ENCODE measurements at places on chromosomes 6 and 20. TPM values are rescaled to one million over a fixed set of nuclear protein-coding genes. Genes with fewer than 3 reads are reported as not detected.

GRCh38 chr20:57769756-57770155, 59.9 kb upstream of the PMEPA1 start:
- no peak for DNase-seq
- no peaks in the 10 kb centered on the region for H3K4me1 ChIP-seq
- no peaks in the 10 kb centered on the region for H3K27me3 ChIP-seq
- no peak overlapping the region for H3K27ac ChIP-seq
- no peak overlapping the region for H3K4me3 ChIP-seq

- no peak overlapping the region for H3K4me3 ChIP-seq
- no peaks in the 10 kb centered on the region for H3K36me3 ChIP-seq
- H3K27ac ChIP-seq: no peak overlapping the region
Measured at GRCh38 chr6:436308-437036, 44.9 kb downstream of the IRF4 start.

GRCh38 chr6:108763931-108764579, 84.2 kb upstream of the ARMC2 start:
- no peak for DNase-seq
- no peaks in the 10 kb centered on the region for H3K4me1 ChIP-seq
- no peaks in the 10 kb centered on the region for H3K27me3 ChIP-seq

GRCh38 chr6:42166444-42167141, 6.6 kb upstream of the GUCA1A start:
- no peak overlapping the region for H3K4me3 ChIP-seq
- H3K4me1 ChIP-seq: no peaks in the 10 kb centered on the region

GRCh38 chr20:10784554-10785183, 110.9 kb upstream of the JAG1 start:
- H3K36me3 ChIP-seq: no peaks in the 10 kb centered on the region
- no peak overlapping the region for H3K27ac ChIP-seq
- H3K4me3 ChIP-seq: no peak overlapping the region
- no peaks in the 10 kb centered on the region for H3K4me1 ChIP-seq
- DNase-seq: no peak

- no peaks in the 10 kb centered on the region for H3K36me3 ChIP-seq
- no peaks in the 10 kb centered on the region for H3K27me3 ChIP-seq
- H3K4me1 ChIP-seq: no peaks in the 10 kb centered on the region
- H3K4me3 ChIP-seq: no peak overlapping the region
- H3K27ac ChIP-seq: no peak overlapping the region
Measured at GRCh38 chr20:41307021-41307420, 10.5 kb downstream of the ZHX3 start.

DNA sequence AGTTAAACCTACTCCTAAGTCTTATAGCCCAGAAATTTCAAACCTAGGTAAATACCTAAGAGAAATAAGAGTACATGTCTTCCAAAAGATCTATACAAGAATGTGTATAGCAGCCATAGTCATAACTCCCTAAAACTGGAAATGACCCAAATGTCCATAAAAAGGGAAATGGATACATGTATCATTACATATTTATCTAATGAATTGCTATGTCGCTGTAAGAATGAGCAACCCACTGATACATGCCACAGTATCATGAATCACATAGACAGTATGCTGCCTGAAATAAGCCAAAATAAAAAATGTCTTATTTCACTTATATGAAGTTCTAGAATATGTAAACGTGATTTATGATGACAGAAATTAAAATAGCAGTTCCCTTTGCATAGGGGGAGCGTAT, 679.5 kb downstream of the MAFB start:
- no peak for DNase-seq
- H3K27ac ChIP-seq: no peak overlapping the region
- no peak overlapping the region for H3K4me3 ChIP-seq
- no peaks in the 10 kb centered on the region for H3K36me3 ChIP-seq
- H3K4me1 ChIP-seq: no peaks in the 10 kb centered on the region

DNA sequence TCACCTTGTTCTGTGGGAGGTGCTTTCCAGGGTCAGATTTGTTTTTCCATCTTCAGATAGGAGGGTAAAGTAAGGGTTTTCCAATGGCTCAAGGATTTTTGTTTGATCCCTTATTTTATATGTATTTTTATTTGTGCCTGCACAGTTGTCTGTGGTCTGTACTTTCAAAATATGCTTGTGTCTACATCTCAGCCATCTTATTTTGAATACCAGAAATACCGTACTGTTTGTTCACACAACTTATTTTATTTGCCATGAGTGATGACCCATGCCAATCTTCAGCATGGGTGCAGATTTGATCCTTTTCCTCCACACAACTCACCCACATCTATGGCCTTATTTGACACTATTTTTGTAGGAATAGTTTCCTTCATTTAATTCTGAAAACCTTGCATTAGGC, 72.2 kb upstream of the PTCHD4 start:
- H3K4me3 ChIP-seq: no peak overlapping the region
- DNase-seq: no peak

- H3K4me3 ChIP-seq: no peak overlapping the region
- DNase-seq: no peak
- no peak overlapping the region for H3K27ac ChIP-seq
- no peaks in the 10 kb centered on the region for H3K4me1 ChIP-seq
- H3K27me3 ChIP-seq: no peaks in the 10 kb centered on the region
Measured at GRCh38 chr6:150692604-150693003, 92.9 kb downstream of the PLEKHG1 start.

PIM1 gene
- 53.6 TPM for total RNA-seq

LINC00237 gene
- total RNA-seq: not detected

DNA sequence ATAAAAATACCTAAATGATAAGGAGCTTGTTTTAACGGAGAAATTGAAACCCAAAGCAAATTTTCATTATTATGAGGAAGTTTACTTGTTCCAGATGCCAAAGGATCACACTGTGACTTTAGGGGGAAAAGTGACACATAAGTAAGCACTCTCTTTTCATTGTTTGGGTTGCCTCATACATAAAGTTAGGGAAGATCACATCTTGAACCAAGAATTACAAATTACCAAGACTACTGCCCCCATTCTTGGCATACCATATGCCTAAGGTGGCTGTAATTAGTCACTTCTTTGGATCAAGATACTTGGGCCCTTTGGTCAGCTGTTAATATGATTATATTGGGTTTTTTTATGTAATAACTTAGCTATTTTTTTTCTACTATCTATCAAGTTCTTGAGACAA, 269.0 kb downstream of the COL12A1 start:
- no peak overlapping the region for H3K4me3 ChIP-seq
- H3K27ac ChIP-seq: no peak overlapping the region
- H3K27me3 ChIP-seq: no peaks in the 10 kb centered on the region
- no peaks in the 10 kb centered on the region for H3K36me3 ChIP-seq
- DNase-seq: no peak

ACOT13 gene
- 7.8 TPM for total RNA-seq

DNA sequence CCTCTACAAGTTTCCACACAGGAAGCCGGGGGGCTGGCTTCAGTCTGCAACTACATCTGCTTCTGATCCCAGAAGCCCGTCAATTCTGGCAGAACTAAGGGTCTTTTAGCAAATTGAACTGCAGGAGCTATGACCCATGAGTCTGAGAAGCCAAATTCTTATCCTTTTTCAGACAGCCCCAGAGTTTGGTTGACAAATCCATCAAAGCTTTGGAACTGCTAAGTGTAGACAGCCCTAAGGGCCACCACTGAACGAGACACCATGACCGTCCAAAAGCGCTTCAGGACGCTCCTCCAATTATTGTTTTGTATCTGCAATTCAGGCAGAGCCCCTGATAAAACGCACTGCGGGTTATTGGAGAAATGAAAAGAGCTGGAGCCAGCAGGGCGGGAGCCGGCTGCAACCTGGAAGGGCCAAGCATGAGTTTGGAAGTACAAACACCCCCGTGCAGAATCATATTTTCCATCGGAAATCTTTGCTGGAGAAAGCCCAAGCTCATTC, 67.1 kb downstream of the GNAS-AS1 start:
- no peaks in the 10 kb centered on the region for H3K4me1 ChIP-seq
- peak; percentile 14 for DNase-seq
- H3K27me3 ChIP-seq: no peaks in the 10 kb centered on the region
- no peaks in the 10 kb centered on the region for H3K36me3 ChIP-seq
- no peak overlapping the region for H3K4me3 ChIP-seq

GRCh38 chr6:16776394-16777017, 15.2 kb upstream of the ATXN1 start:
- no peak for DNase-seq
- H3K27me3 ChIP-seq: no peaks in the 10 kb centered on the region
- no peaks in the 10 kb centered on the region for H3K36me3 ChIP-seq
- H3K4me1 ChIP-seq: no peaks in the 10 kb centered on the region

DNA sequence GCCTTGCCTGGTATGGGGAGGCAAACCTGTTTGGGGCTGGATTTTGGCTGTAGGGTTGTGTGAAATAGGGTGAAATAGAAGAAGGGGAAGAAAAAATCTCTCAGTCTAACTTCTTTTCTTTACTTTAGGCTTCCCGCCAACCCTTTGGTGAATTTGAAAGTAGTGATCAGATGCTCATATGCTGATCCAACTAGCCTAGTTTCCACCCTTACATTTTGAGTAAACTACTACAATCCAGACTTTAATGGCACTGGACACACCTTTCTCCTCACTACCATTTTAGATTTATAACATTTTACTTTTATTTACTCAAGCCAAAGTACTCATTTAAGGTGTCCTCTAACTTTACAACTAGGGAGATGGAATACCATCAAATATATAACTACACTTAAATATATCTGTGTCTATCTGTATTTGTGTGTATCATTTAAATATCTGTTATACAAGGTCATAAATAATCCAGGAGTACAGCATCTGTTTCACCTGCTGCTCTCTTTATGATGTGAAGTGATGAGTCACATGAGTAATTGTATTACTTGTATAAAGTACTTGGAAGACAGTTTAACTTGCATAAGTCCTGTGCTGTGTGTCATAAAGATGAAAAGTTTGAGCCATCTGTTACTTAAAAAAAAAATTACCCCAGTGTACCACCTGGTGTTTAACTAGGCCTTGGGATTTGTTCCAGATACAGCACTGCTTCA, 172.1 kb downstream of the CDKAL1 start:
- H3K4me3 ChIP-seq: no peak overlapping the region
- H3K4me1 ChIP-seq: no peaks in the 10 kb centered on the region
- H3K27me3 ChIP-seq: no peaks in the 10 kb centered on the region
- no peaks in the 10 kb centered on the region for H3K36me3 ChIP-seq
- no peak overlapping the region for H3K27ac ChIP-seq

AKAP7 gene
- total RNA-seq: 24.7 TPM

- no peaks in the 10 kb centered on the region for H3K4me1 ChIP-seq
- H3K27ac ChIP-seq: no peak overlapping the region
- no peak for DNase-seq
- H3K27me3 ChIP-seq: no peaks in the 10 kb centered on the region
Measured at GRCh38 chr6:16274483-16274882, 36.1 kb downstream of the GMPR start.

DNA sequence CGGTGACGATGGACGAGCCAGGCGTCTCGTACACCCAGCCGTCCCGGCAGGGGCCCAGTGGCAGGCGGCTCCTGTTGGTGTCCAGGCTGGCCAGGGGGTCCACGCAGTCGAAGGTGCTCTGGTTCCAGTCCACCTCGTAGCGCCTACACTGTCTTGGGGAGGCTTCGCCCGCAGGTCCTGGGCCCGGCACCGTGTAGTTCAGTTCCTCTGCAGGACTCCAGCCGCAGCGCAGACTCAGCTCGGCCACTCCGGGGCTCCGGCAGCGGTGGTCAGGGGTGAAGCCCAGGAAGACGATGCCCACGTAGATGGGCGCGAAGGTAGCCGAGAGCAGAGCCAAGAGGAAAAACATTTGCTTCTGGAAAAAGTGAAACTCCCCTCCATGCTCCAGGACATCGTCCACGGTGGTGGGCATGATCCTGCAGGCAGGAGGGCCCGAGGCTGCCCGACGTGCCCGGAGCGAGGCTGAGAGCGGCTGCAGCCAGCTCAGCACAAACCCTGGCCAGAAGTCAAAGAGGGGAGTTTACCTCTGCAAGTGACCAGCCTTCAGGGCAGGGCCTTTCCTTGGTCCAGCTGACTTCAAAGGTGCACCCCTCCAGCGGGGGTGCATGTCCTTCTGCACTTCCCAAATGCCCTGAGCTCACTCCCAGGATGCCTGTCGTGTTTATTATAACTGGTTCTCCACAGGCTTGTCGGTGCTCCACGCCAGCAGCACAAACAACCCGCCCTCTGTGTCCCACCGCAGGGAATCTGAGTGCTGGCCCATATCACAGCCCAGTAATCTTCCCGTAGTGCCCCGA, at the start of gene SLC22A2:
TSS of gene SLC22A2 (minus strand) at position 476 of the 797 bp plus-strand sequence. CDS start at position 412, 64 bp downstream.
- H3K36me3 ChIP-seq: no peaks in the 10 kb centered on the region
- H3K27me3 ChIP-seq: no peaks in the 10 kb centered on the region
- no peak within 1 kb of the TSS for H3K4me3 ChIP-seq
- H3K4me1 ChIP-seq: no peaks in the 10 kb centered on the region

GRCh38 chr6:165925474-165926156, 242.0 kb downstream of the TBXT start:
- no peak for DNase-seq
- no peak overlapping the region for H3K27ac ChIP-seq
- H3K27me3 ChIP-seq: no peaks in the 10 kb centered on the region
- no peaks in the 10 kb centered on the region for H3K4me1 ChIP-seq

DNA sequence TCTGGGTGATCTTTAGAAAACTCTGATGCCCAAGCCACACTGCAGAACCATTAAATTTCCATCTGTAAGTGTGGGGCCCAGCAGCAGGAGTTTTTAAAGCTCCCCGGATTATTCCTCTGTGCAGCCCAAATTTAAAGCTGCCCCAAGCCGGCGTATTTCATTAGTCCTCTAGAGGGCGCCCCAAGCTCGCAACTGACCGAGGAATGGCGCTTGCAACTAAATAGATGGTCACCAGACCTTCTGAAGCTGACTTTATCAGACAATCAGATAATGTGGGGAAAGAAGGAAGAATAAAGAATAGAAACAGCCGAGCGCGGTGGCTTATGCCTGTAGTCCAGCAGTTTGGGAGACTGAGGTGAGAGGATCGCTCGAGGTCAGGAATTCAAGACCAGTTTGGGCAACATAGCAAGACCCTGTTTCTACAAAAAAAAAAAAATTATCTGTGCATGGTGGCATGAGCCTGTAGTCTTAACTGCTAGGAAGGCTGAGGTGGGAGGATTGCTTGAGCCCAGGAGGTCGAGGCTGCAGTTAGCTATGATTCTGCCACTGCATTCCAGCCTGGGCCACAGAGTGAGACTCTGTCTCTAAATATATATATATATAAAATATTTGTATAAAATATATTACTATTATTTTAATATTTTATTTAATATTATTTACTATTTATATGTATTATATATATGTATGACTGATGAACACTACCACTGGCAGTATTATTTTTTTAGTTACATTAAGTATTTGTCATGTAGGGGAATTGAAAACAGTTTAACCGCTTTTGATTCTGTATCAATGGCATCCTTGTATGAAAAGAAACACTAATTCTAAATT, 56.0 kb downstream of the OTOR start:
- no peak overlapping the region for H3K27ac ChIP-seq
- H3K4me3 ChIP-seq: no peak overlapping the region
- H3K4me1 ChIP-seq: no peaks in the 10 kb centered on the region
- no peaks in the 10 kb centered on the region for H3K27me3 ChIP-seq
- DNase-seq: peak; percentile 57
- no peaks in the 10 kb centered on the region for H3K36me3 ChIP-seq
